Suprapubic skin (tissue), 4 donors: ENCODE measurements at places on chromosomes 2 and 18. TPM values are rescaled to one million over a fixed set of nuclear protein-coding genes. Genes with fewer than 3 reads are reported as not detected.

TCF7L1 gene
- total RNA-seq: 0.55 TPM

NOL4 gene
- total RNA-seq: not detected

EHD3 gene
- total RNA-seq: 5.7 TPM

DNA sequence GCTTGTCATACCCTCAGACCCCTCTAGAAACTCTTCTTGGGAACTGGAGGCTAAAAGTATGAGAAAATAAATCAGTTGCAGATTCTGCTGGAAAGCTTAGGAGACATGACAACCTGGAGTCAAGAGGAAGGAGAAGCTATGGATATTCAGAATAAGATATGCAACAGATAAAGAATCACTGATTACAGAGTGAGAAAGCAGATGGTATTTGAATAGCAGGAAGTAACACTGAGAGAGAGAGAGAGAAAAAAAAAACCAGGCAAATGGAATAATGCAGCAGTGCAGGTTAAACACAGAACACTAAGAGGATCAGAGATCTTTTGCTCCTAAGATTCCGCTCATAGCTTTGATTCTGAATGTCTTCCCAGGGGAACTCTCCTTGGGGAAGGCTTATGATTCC is 1284.1 kb upstream of the NXPH2 start:
- DNase-seq: no peak

DNA sequence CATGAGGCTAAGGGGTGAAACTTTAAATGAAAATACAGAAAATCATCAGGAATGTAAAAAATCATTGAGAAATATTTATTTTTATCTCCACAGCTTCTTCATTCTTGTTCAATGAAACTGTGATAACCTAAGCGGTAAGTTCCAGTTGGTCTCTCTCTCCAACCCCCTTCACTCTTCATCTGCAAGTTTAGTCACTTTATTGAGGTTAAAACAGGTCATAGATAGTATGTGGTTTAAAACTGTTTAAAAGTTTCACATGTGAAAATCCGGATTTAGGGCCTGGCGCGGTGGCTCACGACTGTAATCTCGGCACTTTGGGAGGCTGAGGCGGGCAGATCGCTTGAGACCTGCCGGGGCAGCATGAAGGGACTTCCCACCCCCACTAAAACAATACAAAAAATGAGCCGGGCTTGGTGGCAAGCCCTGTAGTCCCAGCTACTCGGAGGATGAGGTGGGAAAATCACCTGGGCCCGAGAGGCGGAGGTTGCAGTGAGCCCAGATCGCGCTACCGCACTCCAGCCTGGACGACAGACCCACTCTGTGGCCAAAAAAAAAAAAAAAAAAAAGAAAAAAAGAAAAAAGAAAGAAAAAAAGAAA is 1.6 kb upstream of the PHLPP1 start:
- no peak for DNase-seq

GRCh38 chr2:60440767-60441163 is 112.7 kb downstream of the BCL11A start:
- no peak for DNase-seq

GRCh38 chr2:88161446-88162244 is 8.5 kb upstream of the THNSL2 start:
- DNase-seq: no peak
